HAP-1 (cell line): ENCODE measurements at places on chromosomes 7 and 10.

GRCh38 chr10:53111529-53111928 lies 338.9 kb upstream of the MBL2 start:
- peak; percentile 29 for DNase-seq

- DNase-seq, result no peak
Observed at GRCh38 chr7:46658281-46658680, 737.2 kb upstream of the IGFBP3 start.

DNA sequence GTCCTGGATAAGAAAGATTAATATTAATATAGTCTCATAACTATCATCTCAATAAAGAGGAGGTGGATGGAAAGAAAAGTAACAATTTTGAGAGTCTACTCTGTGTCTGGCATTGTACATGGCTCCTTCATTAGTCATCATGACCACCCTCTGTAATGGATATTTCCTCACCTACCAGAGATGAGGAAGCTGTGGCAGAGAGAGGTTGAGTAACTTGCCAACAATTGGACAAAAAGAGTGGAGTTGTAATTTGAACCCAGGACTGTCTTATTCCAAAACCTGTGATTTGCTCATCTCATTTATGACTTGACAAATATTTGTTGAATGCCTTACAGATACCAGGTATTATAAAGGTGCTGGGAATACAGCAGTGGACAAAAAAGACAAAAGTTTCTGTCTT lies 2.1 kb upstream of the IDE start:
- DNase-seq, result no peak

GRCh38 chr7:145582742-145583303 lies 533.8 kb upstream of the CNTNAP2 start:
- DNase-seq, result no peak

- peak; percentile 92 for DNase-seq
Observed at GRCh38 chr7:100691676-100692577, 2.1 kb downstream of the GIGYF1 start.

DNA sequence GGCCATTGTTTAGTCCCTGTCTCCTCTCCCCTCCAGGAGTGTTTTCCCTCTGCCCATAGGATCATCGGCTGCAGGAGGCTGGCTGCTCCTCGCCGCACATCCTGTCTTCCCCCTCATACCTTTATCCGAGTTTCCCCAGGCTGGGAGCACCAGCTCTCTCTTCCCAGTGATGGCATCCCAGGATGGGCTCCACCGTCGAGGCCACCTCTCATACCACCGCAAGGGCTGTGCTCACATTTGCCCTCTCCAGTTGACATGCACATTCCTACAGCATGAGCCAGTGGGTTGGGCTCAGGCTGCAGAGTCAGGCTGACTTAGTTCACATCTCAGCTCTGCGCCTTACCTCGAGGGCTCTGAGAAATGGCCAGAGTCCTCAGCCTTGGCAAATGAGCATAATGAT lies 12.1 kb downstream of the HKDC1 start:
- no peak for DNase-seq

GRCh38 chr7:22730921-22731654 lies 4.1 kb downstream of the IL6 start:
- no peak for DNase-seq

DNA sequence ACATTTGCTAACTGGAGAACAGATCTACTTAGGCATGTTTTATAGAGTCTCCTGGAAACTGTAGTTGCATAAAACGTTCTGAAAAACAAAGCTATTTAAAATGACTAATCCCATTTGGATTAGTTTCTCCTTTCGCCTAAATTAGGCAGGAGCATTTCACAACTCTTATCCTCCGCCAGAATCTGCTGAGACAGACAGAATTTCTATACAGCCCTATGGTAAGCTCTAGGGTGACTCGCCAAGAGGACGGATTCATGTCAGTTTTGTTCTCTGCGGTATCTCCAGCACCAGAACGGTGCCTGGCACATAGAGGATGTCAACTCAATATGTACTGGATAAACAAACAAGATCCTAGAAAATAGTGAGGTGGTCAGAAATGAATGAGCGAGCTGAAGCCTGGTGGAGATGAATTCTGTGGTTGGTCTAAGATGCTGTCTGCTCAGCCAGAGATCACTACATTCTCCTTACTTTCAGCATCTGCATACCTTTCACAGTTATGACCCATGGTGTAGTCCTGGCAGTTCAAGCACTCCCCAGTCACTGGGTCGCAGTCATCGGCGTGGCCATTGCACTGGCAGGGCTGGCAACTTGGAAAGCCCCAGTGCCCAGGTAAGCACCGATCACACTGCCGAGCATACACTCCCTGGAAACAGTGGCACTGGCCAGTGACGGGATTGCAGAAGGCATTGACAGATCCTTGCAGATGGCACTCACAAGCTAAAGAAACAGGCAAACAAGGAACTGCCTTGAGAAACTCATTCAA lies 44.0 kb downstream of the LAMB1 start:
- no peak for DNase-seq

- no peak for DNase-seq
Observed at GRCh38 chr7:2409745-2410414, 6.5 kb downstream of the CHST12 start.
